Pulmonary artery endothelial cell (primary cell): ENCODE measurements at places on chromosomes 4 and X. TPM values are rescaled to one million over a fixed set of nuclear protein-coding genes. Genes with fewer than 3 reads are reported as not detected.

Gene ANOS1
- total RNA-seq = 0.39 and 1.2 TPM in 2 replicates

Gene PLXNB3
- 3.9 and 5.5 TPM in 2 replicates for total RNA-seq

Gene SNCA
- total RNA-seq = 120 and 211 TPM in 2 replicates

Gene F9
- total RNA-seq = not detected in 2 replicates

Gene LNX1
- 2.6 and 6.1 TPM in 2 replicates for total RNA-seq

Gene TCEAL5
- not detected in 2 replicates for total RNA-seq

Gene FAM199X
- 28.6 and 37.0 TPM in 2 replicates for total RNA-seq

Gene SLITRK2
- not detected in 2 replicates for total RNA-seq

Gene TCEAL6
- total RNA-seq = not detected in 2 replicates

Gene NPY2R
- not detected in 2 replicates for total RNA-seq

GRCh38 chrX:39645178-39645895, 452.4 kb downstream of the BCOR start:
- DNase-seq = peak; percentile 26

GRCh38 chr4:100369871-100370270, 148.0 kb downstream of the EMCN start:
- no peak for DNase-seq

DNA sequence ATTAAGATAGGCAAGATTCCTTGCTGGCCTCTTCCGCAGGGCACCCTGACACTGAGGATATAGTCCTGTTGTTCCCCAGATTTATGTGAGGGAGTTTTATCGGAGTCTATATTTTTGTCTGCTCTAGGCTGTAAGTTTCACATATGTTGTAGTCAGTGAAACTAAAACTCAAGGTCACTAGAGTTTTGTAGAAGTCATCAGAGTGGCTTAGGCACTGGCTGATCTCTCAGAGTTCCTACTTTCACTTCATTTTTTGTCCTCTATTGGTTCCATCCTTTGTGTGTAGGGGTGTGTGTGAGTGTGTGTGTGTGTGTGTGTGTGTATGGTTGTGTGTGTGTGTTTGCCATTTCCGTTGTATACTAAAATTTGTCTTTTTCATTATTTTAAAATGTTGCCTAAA, 577.5 kb downstream of the IQCM start:
- DNase-seq = no peak

- DNase-seq = no peak
Measured at GRCh38 chrX:47643926-47644325, 6.4 kb downstream of the ELK1 start.

DNA sequence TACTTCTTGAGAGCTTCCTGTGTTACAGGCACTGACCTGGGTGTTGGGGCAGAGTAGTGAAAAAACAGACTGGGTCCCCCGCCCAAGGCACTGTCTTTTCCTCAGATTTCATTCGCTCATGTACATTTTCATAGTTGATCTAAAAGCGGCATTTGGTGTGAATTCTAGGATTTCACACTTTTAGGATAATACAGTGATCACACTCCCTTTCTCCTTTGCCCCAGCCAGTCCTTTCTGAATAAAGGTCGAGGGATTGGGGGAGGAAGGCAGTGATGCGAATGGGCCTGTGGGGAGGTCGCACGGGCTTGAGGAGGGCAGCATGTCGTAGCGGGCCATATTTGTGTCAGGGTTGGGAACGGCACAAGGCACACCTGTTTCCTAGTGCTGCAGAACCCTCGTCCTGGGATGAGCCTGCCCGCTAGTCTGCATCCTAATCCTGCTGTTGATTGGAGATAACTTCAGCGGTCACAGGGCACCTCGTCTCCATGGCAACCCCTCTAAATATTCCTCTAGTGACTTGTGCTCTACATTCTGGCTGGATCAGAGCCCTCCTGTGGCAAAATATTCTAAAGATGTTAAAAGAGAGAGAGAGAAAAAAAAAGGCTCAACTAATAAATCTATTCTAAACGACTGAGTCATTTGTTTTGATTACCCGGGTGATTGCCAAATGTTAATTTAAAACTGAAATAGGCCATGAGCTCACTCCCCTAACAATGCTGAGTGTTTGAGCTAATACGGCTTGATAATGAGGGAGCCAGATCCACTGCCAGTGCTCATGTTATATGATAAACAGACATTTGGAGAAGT, 21.8 kb downstream of the FHL1 start:
- peak; percentile 83 for DNase-seq

DNA sequence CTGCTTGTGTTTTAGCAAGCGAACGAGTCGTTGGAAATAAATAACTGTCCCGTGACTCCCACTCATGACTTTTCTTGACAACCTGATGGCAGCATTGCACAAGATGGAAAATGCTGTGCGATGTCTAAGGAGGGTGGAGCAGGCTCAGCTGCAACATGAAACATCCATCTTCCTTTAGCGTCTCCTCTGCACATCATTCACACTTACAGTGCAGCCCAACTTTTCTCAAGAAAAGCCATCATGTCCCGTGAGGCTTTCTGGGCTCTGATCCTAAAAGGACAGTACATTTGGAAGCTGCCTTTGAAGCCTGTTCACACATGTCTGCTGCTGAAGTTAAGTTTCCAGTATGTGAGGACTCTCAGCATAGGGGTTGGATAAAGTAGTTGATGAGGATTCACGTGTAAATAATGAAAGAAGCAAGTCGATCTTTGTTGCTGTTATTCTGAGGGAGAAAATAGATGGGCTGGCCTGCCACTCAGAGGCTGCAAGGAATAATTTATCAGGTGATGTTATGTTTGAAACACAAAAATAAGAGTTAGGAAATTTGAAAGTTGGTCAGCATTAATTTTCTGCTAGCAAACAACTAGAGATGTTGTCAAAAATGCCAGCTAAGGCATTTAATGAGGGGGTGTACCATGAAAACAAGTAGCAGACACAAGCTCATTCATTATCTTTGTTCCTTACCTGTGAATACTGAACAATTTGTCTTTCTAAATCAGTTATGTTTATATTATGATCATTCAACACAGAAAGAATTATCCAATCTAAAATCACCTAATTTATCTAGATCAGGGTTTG, 328.7 kb upstream of the ZFP42 start:
- no peak for DNase-seq

GRCh38 chrX:55818673-55819375, 101.3 kb downstream of the RRAGB start:
- no peak for DNase-seq

DNA sequence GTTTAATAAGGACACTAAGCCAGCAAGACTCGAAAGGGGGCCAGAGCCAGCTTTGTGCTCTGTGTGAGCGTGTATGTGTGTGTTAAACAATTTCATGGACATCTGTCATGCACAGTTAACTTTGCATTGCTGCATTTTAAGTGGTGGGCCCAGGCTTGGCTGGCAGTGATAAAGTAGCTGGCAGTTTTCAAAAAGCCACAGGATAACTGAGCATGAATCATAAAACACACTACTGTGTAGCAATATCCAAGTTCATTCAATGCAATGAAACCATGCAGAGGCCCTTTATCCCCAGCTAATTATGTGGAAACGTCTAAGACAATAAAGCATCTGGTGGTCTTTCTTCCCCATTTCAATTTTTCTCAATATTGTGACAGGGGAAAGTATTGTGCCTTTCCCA, 132.9 kb downstream of the NKX6-1 start:
- DNase-seq = no peak

DNA sequence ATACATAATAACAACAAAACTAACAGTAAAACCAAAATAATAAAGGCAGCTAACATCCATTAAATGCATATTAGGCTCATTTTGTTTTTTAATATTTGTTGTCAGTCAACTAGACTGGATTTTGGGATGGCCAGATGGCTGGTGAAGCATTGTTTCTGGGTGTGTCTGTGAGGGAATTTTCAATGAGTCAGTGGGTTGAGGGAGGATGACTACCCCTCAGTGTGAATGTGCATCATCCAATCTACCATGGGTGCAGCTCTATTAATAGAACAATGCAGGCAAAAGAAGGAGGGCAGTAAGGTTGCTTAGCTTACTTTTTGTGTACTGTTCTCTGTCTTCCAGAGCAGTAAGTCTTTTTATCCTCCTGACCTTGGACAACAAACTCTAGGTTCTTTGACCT, 484.2 kb upstream of the HS3ST1 start:
- no peak for DNase-seq

- no peak for DNase-seq
Measured at GRCh38 chr4:67549123-67549522, 3.8 kb upstream of the CENPC start.

- DNase-seq = no peak
Measured at GRCh38 chrX:110477593-110478228, 119.1 kb downstream of the RTL9 start.

DNA sequence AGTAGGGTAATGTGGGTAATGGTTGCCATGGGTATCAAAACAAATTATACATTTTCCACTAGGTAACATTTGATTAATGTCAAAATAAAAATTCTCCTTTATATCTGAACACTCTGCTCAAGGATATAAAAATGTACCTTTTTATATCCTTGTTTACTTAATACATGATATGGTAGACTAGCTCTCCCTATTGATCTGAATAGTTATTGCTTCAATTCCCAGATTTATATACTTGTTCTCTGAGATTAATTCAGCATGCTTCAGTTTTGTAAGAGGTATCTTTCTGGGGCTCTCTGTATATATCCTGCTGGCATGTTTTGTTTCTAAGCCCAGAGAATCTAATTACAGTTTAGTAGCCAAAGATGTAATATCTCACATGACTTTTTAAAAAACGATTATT, 169.7 kb downstream of the NPNT start:
- no peak for DNase-seq

GRCh38 chr4:158333820-158334219, 123.5 kb downstream of the TMEM144 start:
- DNase-seq = no peak

DNA sequence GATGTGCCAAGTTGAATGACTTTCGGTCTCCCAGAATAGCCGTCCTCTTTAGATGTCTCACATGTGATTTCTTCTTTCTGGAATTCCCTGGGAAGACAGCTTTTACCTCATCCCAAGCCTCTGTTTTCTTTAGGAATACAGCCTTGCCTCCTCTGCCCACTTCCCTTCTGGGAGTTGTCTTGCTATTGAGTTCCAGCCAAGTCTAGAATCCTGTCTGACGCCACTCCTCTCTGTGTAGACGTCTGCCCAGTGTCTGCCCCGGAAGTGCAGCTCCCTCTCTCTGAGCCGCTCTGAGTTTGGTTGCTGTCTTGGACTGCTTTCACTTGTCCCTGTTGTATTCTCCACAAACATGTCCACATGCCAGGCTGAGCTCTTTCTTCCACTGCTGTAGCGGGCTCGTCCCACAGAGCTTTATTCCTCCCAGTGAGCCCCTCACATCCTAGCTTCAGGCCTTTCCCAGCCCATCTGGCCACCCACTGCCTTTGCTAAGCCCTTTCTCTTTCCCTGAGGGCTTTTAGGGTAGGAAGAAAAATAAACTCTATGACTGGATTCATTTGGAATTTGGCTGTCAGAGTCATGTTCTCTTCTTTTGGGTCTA, 9.0 kb upstream of the IGFBP7 start:
- DNase-seq = no peak

GRCh38 chr4:140315438-140315837, 58.0 kb upstream of the SCOC start:
- no peak for DNase-seq

GRCh38 chr4:188198982-188199792, 59.9 kb downstream of the TRIML1 start:
- DNase-seq = no peak

DNA sequence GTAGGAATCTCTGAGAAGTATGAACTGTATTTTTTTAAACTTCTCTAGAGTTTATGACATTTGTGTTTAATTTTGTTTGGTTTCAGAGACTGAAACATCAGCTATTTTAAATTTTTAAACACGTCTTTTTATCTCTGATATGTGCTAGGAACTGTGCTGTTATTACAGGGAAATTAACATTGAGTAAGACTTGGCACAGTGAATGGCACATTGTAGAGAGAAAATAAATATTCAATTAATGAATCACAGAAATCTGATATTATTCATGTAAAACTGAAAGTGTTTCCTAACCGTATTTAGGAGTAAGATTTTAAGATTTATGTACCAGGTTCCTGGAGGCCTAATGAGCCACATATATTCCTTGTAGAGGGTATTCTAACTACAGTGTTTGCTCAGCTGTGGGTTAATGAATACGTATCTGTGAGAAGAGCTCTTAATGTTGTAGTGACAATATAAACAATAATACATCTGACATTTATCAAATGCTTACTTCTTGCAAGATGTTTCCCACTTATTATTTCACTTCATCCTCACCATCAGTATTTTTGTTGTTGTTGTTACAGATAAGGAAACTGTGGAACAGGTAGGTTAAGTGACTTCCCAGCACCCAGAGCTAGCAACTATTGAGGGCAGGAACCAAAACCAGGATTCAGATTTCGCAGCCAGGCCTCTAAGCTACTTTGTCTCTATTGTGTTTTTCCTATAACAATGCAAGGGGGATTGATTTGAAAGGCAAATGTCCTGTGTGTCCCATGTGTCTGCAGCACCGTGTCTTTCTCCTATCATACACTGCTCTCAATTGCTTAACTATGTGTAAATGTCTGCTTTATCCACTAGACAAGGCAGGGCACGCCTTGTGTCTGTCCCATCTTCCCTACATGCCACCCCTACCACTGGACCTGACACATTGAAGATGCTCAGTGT, 121.1 kb upstream of the FAM9C start:
- no peak for DNase-seq

DNA sequence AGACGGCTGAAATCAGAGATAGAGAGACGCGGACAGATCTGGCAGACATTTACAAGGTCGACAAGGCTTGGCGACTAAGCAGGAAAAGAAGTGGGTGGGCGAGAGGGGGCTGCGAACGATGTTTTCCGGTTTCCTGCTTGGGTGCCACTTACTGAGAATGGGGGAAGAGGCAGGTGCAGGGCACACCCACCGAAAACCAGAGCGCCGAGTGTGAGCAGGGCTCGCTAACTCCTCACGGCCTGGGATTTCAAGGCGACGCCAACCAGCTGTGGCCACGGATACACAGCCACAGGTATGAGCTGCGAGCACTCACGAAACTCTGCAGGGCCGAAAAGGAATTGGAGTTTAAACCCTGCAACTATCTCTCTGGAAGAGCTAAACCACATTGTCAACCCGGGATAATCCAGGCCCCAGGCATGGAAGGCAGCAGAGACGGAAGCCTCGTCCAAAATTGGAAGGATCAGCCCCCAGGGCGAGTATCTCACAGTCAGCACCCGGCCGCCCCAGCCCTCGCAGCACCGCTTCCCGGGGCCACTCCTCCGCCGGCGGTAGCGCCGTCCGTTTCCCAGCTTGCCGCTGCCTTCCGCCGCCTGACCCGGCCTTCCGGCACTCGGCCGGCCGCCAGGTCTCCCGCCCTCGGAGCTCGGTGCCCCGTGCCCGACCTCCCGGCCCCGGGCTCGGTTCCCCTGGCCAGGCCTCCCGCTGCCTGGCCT, 778 bp downstream of the CASP3 start:
- no peak for DNase-seq

- DNase-seq = no peak
Measured at GRCh38 chr4:150224896-150225591, 146.8 kb downstream of the DCLK2 start.

GRCh38 chr4:67465032-67465762, 80.1 kb downstream of the CENPC start:
- no peak for DNase-seq

GRCh38 chrX:109519001-109519400, 17.6 kb upstream of the NXT2 start:
- DNase-seq = no peak

GRCh38 chr4:69467797-69468196, 27.9 kb downstream of the UGT2B4 start:
- DNase-seq = no peak
